ENCODE measurements at places on chromosomes 13 and 19.

DNA sequence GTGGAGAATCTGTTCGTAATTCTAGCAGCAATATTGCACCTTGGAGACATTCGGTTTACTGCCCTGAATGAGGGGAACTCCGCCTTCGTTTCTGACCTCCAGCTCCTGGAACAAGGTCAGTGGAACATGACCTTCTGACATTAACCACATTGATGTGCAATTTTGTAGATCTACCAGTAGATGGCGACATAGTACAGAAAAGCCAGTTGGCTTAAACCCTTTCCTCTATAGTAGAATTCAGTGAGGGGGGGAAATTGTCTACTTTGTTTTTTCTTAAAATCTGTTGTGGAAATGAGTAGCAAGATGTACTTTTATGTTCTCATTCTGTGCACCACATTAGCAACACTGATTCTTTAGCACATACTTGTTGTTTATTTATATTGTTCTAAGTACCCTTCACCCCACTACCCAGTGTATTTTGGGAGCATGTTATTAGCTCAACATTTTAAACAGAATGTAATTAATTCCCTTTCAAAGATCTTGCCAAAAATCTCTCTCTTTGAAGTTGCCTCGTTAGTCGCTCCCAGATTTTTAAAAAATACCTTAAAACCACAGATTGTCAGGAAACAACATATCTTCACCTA is 332.2 kb downstream of the MYO16 start:
- no peak for DNase-seq

- DNase-seq = no peak
Measured at GRCh38 chr13:51534041-51534817, 50.0 kb upstream of the WDFY2 start.

- DNase-seq = no peak
Measured at GRCh38 chr19:42276821-42277220, 7.8 kb downstream of the CIC start.

DNA sequence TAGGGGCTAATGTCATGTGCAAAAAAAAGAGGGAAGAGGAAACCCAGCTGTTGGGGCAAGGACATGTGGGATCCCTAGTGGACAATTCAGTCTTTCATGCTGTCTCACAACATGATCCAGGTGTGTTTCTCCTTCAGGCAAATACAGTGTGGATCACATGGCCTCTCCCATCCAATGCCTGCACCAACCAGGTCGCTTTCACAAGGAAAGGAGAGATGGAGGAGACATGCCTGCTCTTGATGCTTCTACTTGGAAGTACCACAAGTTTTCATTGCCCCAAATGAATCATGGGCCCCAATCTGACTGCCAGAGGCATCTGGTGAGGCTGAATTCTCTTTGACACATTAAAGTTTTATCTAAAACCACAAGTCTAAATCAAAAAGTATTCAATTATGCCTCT is 82.1 kb downstream of the DLEU7 start:
- no peak for DNase-seq

GRCh38 chr19:38057959-38058690 is 151.1 kb downstream of the SIPA1L3 start:
- DNase-seq = no peak

- no peak for DNase-seq
Measured at GRCh38 chr13:40456979-40457553, 209.4 kb downstream of the FOXO1 start.

GRCh38 chr19:49431330-49431749 is 6.2 kb downstream of the GFY start:
- no peak for DNase-seq

GRCh38 chr13:46640843-46641242 is 87.9 kb downstream of the LRCH1 start:
- no peak for DNase-seq

DNA sequence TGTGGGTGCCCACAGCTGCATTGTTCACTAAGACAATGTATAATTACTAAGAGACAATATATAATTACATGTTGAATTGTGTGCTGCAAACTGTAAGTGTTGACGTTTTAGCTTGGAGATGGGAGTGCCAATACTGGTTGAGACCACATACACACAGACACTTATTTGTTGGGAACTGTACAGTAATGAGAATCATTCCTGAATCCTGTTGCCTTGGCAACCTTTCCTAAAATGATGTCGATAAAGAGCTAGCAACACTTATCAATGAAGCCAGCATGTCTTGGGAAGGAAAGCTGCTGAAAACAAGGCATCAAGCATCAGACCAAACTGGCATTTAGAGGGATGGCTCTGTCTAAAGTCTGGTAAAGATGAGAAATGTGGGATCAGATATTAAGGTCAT is 51.3 kb downstream of the PCDH8 start:
- no peak for DNase-seq

- no peak for DNase-seq
Measured at GRCh38 chr13:61214551-61214950, 201.1 kb downstream of the PCDH20 start.

- peak; percentile 56 for DNase-seq
Measured at GRCh38 chr19:4327252-4327876, 11.3 kb downstream of the STAP2 start.

DNA sequence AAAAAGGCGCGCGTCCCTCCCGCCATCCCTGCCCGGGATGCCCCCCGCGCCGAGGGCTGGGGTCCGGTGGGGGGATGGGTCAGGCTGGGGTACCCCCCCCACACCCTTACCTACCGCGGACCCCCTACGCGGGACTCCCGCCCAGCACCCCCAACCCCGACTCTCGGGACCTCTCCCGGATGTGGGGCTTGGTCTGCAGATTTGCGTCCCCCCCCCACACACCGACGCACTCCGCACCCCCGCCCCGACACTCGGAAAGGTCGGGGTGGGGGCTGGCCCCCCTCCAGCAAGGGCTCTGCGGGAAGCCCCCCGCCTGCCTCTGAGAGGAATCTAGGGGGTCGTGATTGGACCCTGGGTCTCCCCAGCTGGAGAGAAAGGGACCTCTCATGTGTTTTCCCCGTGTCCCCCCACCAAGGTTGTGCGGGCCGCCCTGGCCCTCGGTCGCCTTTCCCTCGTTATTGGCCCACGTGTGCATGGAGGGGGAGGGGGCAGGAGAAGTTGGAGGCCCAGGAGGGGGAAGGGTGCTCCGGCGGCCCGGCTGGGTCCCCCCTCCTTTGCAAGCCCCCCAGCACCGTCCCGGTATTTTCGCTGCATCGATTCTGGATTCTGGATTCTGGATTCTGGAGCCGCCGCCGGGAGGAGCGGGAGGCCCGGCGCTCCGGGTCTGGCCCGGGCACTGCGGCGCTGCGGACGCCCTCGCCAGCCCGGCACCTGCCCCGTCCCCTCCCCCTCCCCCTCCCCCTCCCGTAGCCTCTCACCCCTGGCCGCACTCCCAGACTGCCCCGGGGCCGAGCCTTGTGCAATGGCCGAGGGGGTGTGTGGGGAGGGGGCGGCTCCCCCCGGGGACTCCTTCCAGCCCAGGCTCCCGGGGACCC is 607 bp downstream of the NFIC start:
- no peak for DNase-seq

GRCh38 chr19:6017576-6017975 is 39.6 kb upstream of the RANBP3 start:
- DNase-seq = no peak

Data from stimulated activated CD8-positive, alpha-beta memory T cell treated with anti-CD3 and anti-CD28 coated beads, Interleukin-7, amount 100 ng/mL, for 48 hours (primary cell).